ENCODE measurements at places on chromosomes 1 and 21.

DNA sequence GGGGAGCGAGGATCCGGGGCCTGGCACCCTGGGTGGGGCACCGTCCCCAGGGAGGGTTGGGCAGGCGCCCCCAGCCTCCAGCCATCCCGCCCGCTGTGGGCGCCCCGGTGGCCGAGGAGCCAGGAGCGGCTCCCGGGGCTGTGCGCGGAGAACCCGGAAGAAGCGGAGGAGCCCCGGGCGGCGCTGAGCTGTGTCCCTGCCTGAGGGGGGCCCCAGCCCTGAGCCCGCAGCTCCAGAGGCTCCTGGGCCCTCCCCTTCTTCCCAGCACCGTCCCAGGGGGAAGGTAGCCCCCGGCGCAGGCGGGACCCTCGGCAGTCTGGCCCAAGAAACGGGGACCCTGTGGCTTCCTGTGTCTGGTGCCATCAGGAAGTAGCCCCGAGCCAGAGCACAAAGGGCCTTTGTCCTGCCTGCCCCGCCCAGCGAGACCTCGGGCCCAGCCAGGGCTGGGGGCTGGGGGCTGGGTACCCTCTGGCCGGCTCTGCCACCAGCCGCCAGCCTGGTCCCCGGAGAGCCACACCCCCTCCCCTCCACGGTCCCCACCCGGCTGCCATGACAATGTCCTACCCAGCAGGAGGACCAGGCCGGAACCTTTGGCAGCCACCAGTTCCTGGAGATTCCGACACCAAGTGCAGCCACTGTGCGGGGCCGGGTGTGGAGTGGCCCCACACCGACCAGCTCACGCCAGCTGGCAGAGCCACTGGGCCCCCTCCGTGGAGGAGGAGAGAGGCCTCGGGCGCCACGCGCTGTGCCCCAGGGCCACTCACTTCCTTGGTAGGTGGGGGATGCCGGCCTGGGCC, 15.6 kb upstream of the TTLL10 start:
- no peak for DNase-seq

DNA sequence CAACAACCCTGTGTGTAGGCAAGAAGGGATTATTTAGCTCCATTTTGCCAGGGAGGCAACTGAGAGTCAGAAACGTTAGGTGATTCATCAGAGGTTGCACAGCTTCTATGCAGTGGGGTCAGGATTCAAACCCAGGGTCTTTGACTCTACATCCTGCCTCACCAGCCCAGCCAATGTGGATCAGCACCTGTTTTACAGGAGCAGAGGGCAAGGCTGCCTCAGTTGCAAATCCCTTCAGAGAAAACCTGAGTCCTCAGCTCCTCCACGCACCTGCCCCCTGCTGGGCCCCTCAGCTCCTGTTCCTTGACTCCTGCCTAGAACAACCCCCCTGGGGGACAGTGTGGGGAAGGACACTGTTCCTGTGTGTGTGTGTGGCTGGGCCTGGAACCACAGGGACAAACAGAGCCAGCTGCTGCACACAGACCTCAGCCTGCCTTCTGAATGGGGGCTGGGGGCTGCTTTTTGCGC, 61.6 kb downstream of the LRRN2 start:
- no peak for DNase-seq

GRCh38 chr1:236858165-236858564, 63.1 kb downstream of the MTR start:
- DNase-seq = no peak

- no peak for DNase-seq
Observed at GRCh38 chr1:205191622-205192021, 19.9 kb downstream of the DSTYK start.

- DNase-seq = no peak
Observed at GRCh38 chr1:229456016-229456415, 22.1 kb upstream of the ACTA1 start.

- no peak for DNase-seq
Observed at GRCh38 chr1:212607913-212608391, 609 bp upstream of the ATF3 start.

- DNase-seq = no peak
Observed at GRCh38 chr1:240602189-240602588, 9.8 kb downstream of the GREM2 start.

DNA sequence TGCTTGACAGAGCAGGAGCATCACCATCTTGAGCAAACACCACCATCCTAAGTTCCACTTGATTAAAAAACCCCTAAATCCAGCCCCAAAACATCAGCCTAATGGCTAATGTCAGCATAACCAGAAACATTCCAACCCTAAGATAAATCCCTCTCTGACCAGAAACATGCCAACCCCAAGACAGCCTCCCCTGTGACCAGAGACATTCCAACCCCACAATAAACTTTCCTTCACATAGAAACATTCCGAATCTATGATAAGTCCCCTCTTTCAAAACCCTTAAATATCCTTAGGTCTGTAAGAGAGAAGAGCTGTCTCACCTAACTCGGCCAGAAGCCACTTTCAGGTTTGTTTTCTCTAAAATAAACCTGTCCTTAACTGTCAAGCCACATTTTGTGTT, 17.4 kb upstream of the SLC2A5 start:
- no peak for DNase-seq

GRCh38 chr1:46692811-46693770, 21.4 kb downstream of the TEX38 start:
- DNase-seq = no peak

- no peak for DNase-seq
Observed at GRCh38 chr1:27007909-27008582, 4.6 kb downstream of the TENT5B start.
